ENCODE measurements at places on chromosomes 7 and 10.

DNA sequence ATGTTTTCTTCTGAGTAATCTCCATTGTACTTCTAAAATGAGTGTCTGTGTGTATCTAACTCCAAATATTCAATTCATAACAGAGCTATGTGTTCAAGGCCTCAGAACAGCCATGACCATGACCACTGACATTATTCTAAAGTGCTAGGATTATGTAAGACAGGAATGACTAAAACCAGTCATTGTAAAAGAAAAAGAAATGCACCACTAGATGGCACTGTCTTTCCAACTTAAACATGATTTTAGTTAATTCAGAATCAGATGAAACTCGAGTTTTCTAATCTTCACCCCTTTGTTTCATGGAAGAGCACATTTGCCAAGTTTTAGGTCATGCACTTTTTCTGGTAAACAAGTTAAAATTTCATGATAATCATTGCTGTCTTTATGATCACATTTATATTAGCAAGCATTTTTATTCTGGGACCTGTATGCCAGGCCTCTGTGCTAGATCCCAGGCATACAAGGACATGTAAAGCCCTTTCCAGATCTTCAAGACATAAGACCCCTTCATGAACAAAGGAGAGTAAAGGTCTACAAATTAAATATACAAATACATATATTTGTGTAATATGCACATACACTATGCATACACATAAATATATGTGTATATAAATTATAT lies 26.1 kb upstream of the RSU1 start:
- peak; percentile 72 for DNase-seq

DNA sequence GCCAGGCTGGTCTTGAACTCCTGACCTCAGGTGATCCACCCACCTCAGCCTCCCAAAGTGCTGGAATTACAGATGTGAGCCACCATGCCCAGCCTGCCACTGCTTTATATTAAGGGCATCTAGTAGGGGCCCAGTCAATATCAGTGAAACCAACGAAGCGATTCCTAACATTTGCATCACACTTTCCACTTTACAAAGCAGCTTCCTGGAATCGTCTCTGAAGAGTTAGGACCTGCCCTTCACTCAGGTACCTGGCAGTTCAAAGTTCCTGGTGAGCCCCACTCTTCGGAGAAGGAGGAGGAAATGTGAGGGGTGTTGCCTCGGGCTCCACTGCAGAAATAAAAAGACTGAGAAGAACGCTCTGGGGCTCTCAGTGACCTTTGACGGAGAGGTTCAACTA lies 31.1 kb upstream of the EZH2 start:
- DNase-seq, result no peak

- DNase-seq, result peak; percentile 93
These were observed 126.5 kb downstream of the CUBN start for GRCh38 chr10:17003151-17003550.

DNA sequence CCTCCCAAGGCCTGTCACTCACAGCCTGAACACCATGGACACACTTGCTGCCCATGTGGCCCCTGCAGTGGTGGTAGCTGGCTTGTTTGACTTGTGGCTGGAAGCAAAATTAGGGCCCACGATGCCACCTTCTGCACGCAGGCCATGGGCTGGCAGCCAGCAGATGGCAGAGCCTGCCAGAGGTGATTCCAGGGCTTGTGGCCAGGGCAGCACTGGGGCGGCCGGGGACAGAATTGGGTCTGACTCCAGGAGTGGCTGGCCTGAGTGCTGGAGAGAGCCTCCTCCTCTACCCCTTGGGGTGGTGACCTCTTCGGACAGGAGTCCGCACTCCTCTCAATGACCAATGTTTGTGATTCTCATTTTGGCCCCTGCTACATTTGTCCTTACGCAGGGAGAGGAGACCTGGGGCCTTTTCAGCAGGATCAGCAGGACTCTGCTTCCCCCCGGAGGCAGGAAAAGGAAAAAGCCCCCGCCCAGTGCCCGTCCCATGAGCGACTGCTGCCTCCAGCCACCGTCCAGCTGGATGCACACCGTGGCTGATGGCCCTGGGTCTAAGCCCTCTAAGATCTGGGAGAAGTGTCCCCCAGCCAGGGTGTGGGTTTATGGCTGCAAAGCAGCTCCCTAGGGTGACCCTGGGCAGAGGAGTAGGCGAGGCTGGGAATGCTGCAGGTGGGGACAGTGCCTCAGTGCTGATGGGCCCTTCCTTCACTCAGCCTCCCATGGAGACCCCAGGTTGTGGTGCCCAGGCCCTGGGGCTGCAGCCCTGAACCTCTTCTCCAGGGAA lies 26.5 kb downstream of the DNAJB12 start:
- no peak for DNase-seq

DNA sequence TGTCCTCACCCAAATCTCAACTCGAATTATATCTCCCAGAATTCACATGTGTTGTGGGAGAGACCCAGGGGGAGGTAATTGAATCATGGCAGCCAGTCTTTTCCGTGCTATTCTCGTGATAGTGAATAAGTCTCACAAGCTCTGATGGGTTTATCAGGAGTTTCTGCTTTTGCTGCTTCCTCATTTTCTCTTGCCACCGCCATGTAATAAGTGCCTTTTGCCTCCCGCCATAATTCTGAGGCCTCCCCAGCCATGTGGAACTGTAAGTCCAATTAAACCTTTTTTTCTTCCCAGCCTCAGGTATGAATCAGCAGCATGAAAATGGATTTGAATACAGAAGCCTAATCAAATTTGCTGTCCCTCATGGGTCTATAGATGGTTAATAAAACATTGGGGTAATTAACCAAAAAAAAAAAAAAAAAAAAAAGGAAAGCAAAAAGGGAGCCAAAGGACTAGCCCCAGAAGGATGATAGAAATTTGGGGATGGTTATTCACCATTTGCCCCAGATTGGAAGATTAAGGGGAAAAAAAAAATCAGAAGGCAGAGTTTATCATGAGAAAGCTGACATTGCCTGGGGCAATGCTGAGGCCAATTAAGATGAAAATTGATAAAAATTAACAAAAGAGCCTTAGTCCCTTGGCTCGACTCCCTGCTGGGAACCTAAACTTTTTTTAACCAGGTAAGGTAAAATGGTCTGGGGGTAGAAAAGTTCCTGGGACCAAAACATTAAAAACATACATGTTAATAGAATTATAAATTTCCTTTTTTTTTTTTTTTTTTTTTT lies 27.6 kb downstream of the AVL9 start:
- no peak for DNase-seq

DNA sequence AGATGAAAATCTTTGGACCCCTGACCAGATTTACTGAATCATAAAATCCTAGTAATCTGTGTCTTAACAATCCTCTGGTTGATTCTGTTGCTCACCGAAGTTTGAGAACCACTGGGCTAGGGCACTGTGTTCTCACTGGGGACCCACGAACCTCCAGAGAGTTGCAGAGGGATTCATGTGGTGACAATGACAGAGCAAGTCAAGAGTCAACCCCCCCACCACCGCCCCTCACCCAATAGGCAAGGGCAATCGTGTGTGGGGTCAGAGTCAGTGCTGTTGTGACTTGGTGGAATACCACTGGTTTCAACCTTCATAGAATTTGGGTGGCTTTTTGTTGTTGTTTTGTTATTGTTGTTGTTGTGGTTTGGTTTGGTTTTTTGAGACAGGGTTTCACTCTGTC lies 23.5 kb upstream of the NRP1 start:
- DNase-seq, result no peak

DNA sequence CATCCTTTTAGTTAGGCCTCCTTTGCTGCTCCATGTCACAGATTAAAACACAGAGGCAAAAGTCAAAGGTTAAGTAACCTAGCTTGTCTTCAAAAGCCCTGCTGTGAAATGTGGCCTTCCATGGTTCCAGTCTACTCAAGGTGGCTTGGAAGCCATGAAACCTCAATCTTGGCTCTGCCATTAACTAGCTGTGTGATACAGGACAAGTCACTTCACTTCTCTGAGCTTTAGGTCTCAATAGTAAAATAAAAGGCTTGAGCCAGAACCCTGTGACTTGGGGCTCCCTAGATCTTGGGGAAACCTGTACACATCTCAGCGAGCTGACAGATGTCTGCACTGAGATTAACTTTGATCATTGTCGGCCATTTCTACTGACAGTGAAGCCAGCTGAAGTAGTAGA lies 48.0 kb upstream of the KMT2E start:
- no peak for DNase-seq

DNA sequence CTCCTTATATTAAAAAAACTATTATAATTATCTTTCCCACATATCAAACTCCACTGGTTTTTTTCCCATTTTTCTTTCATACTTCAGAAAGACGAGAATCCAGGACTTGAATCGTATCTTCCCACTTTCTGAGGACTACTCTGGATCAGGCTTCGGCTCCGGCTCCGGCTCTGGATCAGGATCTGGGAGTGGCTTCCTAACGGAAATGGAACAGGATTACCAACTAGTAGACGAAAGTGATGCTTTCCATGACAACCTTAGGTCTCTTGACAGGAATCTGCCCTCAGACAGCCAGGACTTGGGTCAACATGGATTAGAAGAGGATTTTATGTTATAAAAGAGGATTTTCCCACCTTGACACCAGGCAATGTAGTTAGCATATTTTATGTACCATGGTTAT lies 15.9 kb downstream of the SRGN start:
- DNase-seq, result no peak

DNA sequence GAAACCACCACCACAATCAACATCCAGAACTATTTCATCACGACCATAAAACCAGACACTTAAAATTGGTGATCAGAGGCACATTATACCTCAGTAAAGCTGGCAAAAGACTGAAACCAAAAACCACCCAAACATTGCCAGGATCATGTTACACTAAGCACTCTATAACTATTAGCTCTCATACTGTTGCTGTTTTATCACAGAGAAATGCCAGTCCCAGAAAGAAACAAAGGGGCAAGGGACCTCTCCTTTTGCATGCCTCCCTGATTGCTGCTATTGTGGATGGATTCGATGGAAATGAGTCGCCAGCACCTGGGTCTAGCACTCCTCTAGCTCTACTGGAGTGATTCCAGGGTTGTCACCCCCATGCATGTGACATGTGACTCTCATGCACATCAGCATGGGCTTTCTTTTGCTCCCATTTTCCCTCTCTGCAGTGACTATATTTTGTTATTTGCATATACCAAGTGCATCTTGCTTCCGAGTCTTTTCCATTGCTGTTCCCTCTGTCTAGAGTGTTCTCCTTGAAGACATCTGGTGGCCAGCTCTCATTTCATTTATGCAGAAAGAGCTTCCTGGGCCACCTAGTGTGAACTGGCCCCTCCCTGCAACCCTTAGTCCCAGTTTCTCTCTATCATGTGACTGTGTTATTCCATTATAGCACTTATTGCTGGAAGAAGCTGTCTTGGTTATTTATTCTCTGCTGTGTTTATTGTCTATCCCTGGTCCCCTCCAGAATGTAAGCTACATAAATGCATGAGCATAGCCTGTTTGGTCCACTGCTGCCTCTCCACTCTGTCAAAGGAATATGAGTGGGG lies 300.6 kb downstream of the PLXNA4 start:
- DNase-seq, result no peak

DNA sequence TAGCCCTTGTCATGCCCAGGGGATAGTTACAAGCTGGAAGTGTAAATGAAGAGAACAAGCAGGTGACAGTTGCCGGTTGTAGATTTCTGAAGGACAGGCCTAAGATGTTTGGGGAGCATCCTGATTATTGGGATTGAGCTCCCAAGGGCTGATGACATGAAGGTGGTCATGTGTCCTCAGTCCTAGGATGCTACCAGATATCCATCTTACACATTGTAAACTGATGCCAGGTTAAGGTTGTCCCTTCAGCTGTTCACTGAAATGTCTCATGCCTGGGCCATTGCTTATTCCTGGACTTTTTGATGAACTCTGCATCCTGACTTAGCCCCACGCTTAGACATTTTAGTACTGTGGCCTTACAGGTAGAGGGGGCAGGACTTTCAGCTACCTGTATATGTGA lies 1.3 kb downstream of the ZMIZ2 start:
- DNase-seq, result no peak

DNA sequence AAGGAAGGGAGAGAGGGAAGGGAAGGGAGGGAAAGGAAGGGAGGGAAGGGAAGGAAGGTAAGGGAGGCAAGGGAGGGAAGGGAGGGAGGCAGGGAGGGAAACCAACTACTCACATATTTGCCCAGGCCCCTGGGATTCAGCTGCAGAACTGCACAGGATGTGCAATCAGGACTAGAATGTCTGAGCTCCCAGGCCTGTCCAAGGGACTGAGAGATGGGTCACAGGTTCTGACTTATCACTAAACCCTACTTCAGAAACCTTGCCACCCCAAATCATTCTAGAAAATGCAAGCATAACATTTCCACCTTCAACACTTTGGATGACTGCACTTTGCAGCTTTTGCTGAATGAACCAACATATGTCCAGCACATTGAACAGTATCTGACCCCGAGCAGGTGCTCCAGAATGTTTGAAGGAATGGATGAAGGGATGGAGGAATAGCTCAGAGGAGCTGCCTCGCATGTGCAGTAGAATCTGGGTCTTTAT lies 245.3 kb downstream of the KCNMA1 start:
- no peak for DNase-seq

DNA sequence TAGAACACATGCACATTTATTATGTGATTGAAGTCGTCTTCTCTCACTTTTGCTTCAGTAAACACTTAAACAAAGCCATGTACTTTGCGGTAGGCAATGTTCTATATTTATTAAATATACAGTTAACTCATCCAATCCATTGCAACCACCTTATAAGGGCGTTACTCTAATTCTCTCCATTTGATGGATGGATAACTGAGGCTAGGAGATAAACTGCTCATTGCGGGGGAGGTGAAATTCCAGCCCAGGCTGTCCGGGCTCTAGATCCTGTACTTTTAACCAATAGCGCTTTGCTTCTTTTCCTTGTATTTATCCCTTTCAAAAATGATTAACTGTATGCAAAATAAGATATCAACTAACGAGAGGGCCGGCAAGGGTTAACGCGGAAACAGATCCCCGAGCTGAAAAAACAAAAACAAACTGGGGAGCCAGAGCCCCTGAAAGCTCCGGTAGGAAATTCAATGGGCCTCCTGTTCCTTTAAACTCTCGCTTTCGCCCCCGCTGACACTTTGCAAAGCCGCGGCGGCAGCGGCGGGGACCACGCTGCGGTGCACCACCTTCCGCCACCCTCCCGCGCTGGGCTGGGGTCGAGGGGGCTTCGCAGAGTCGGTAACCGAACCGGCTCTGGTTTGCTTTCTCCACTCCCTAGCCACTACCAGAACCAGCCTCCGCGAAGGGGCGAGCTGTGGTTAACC lies 1.0 kb upstream of the PLXDC2 start:
- DNase-seq, result no peak

- DNase-seq, result no peak
These were observed 25.2 kb downstream of the SEC23IP start for GRCh38 chr10:119917777-119918176.

DNA sequence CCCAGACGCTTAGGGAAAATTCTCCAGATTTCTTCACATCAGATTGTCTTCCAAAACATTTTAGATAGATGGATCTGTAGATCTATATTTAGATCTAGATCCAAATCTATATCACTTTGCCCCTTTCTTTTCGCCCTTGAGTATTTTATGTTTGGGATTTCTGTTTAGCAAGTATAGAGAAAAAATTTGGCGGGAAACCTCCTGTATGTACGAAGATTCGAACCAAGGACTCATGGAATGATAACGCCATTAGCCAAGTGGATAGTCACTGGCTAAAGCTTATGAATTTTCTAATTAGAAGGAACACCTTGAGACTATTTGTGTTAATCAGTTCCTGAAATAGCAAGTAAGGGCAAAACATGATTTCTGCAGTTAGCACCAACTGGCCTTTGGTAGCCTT lies 1.2 kb downstream of the THNSL1 start:
- no peak for DNase-seq
